Coronary artery (tissue), 2 donors: ENCODE measurements at places on chromosomes 1 and 21.

- no peak for DNase-seq
These were observed 128.2 kb downstream of the RYR2 start for GRCh38 chr1:237170149-237170548.

- no peak for DNase-seq
These were observed 477.1 kb upstream of the NR5A2 start for GRCh38 chr1:199550199-199551065.

GRCh38 chr1:223628233-223629125 lies 37.0 kb downstream of the CAPN8 start:
- DNase-seq: no peak

- no peak for DNase-seq
These were observed at the start of gene STUM for GRCh38 chr1:226548256-226549093. Gene STUM, plus strand, starts transcription at chr1:226548764. Its CDS starts 141 bp downstream, at chr1:226548905.

DNA sequence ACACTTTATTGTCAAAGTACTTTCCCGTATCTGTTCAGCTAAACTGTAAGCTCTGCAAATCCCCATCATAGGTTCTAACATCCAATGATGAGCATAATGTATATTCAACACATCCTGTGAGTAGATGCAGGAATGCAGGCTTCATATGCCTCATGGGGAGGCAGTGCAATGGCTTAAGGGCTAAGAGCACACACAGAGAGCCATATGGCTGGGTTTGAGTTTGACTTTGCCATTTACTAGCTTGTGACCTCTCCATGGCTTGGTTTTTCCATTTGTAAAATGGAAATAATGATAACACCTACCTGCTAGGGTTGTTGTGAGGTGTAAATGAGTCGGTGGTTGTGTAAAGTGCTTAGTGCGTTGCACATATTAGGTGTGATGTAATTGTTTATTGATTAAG lies 13.4 kb downstream of the RCSD1 start:
- no peak for DNase-seq

DNA sequence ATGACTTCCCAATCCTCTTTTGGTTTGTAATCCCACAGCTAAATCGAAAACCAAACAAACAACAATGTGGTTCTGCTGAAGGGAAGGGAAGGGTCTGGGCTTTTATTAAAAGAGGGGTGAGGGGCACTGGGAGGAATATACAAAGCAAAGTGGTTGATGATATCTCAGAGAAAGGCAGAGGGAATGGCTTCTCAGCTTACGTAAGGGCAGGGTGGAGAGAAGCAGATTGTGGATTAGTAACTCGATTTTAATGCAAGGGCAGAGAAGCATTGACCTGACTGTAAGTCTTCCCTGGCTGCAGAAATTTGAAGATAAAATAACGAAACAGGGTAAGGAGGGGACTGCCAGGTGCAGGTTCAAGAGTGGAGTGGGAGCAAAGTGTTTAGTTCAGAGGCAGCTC lies 438.2 kb upstream of the LRRC7 start:
- no peak for DNase-seq

- DNase-seq: no peak
These were observed 14.0 kb downstream of the HSF2BP start for GRCh38 chr21:43645136-43645891.

- no peak for DNase-seq
These were observed 28.2 kb downstream of the UTS2 start for GRCh38 chr1:7824701-7825100.

DNA sequence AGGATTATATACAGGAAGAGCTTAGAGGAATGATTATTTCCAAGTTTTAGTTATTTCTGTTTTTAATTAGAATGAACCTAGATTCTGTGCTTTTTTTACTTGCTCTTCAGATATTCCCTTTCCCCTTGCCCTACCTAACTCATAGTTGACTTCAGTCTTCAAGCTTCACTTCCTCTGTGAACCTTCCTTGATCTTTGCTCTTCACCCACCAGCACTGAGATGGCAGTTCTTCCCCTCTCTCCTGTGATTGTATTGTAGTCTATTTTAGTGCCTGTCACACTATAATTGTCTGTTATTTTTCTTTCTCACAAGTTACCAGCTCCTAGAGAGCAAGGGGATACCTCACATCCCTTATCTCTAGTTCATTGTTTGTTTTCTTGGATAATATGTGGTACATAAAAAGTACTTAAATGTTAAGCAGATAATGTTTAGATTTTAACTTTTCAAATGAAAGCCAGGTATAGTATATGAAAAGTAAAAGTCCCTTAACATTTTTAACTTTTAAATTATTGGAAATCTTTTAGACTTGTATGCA lies 33.2 kb downstream of the KCTD3 start:
- DNase-seq: no peak

DNA sequence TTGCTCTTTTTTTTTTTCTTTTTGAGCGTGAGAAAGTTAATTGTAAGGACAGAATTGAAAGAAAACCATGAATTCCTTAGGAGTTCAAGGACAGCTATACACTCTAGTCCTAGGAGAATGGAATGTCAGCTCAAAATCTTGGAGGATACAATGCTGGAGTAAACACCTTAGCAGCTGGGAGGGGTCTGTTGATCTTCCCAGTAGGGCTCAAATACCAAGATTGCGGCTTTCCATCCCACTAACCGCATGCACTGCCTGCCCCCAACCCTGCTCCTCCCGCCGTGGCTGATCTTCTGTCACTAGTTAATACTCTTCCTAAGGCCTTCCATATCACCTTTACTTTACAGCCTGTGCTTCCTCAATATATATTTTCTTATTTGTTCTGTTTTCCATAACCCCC lies 2.6 kb upstream of the PDC start:
- no peak for DNase-seq

DNA sequence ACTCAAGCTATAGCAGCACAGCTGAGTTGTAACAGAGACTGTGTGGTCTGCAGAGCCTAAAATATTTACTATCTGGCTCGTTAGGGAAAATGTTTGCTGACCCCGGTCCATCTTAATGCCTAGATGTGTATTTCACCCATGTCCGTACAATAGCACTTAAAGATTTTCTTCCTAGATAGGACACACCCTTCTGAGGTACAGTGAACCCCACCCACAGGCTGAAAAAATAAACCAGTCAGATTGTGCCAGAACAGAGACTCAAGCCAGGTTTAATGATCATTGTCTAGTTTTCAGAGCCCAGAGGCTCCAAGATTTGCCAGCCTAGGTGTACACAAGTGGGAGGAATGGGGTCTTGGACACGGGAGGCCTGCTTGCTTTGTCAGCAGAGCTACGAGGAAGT lies 5.6 kb downstream of the AMIGO1 start:
- no peak for DNase-seq

DNA sequence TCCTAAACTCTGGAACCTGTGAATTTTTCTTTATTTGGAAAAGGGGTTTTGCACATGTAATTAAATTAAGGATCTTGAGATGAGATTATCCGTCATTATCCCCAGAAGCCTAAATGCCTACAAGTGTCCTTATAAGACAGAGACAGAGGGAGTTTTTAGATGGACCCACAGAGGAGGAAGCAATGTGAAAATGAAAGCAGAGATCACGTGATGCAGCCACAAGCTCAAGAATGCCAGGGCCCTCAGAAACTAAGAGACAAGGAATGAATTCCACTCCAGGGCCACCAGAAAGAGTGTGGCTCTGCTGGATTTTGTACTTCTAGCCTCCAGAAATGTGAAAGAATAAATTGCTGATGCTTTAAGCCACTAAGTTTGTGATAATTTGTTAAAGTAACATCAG lies 183.6 kb upstream of the UBE2U start:
- DNase-seq: no peak

DNA sequence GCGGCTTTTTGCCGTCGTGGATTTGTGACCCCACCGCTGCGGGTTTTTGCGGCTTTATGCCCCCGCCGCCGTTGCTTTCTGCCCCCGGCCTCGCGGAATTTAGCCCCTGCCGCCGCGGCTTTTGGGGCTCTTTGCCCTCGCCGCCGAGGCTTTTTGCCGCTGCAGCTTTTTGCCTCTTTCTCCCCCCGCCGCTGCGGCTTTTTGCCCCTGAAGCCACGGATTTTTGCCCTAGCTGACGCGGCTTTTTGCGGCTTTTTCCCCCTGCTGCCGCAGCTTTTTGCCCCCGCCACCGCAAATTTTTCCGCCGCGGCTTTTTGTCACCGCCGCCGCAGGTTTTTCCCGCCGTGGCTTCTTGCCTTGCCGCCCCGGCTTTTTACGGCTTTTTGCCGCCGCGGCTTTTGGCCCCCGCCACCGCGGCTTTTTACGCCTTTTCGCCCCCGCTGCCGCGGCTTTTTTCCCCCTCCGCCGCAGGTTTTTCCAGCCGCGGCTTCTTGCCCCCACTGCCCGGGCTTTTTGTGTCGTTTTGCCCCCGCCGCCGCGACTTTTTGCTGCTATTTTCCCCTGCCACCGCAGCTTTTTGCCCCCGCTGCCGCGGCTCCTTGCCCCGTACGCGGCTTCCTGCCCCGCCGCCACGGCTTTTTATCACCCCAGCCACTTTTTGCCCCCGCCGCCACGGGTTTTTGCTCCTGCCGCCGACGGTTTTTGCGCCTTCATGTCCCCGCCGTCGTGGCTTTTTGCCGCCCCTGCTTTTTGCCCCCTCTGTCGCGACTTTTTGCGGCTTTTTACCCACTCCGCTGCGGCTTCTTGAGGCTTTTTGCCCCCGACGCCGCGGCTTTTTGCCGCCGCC lies 3933.6 kb downstream of the SRGAP2C start:
- DNase-seq: no peak

- DNase-seq: no peak
These were observed 46.2 kb downstream of the AHDC1 start for GRCh38 chr1:27557596-27558340.

- no peak for DNase-seq
These were observed 13.4 kb upstream of the FAM43B start for GRCh38 chr1:20538760-20539551.

DNA sequence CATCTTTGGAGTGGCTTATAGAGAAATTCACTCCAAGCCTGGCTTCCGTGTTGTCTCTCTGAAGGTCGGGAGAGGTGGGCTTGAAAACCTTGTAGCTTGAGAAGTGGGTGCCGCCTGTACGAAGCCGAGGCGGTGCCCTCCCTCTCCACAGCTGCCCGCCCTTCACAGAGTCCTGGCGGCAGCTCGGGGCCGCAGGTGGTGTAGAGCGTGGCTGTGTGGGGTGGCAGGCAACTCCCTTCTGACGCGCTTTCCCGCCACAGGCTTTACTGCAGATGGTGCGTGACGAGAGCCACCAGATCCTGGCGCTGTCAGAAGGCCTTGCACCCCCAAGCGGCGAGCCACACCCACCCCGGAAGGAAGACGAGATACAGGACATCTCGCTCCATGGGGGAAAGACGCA lies 33.1 kb upstream of the DIP2A start:
- DNase-seq: no peak

DNA sequence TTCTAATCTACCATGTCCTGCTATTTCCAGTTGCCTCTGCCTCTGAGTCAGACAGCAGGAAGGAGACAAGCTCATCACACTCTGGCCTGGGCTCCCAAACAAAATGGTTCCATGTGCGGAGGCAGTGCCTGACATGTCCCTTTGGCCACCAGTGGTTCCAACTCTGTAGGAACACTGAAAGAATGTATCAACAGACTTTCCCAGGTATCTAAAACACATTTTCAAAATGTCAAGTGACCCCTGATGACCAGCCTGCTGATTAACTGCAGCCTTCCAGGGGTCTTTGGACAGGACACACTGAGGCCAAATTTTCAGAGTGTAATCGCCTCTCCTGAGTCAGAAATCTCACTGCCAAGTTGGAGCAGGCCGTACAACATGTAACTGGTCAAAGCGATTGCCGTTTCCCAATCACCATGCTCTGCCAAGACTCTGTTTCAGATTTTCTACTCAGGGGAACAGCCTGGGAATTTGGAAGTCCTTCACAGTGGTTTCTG lies 172.7 kb downstream of the TPR start:
- DNase-seq: no peak

- DNase-seq: no peak
These were observed 64.9 kb downstream of the KIFAP3 start for GRCh38 chr1:170009551-170009950.

DNA sequence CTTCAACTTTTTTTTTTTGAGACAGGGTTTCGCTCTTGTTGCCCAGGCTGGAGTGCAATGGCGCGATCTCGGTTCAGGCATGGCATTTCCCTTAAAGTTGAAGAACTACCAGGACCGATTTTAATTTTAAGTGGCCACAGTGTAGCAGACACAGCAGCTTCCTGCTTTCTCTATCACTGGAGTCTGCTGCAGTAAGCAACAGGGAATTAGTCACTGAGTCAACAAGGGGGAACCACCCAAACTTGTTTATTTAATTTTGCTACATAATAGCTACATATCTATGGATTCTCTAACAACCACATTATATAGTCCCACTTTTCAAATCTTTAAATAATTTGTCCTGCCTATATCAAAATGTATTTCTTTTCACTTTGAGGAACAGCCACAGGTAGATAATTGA lies 12.5 kb upstream of the TNNI3K start:
- DNase-seq: no peak

GRCh38 chr1:6497215-6497866 lies 5.9 kb upstream of the PLEKHG5 start:
- DNase-seq: no peak

DNA sequence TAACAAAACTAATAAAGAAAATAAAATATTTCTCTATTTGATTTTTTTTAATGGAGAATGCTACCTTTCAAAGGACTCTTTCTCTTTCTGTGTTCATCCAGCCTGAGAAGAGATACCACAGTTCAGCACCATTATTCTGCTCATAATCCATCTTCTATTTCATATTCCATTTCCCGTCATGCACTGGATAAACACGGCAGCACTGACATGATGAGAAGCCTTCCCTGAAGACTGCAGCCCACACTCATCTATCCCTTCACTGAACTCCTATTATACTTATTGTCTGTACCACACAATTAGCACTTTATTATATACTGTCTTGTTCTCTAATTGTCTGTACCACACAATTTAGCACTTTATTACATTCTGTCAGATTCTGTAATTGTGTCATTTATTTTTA lies 10.7 kb upstream of the NPL start:
- DNase-seq: no peak

- no peak for DNase-seq
These were observed 18.4 kb upstream of the CDCA8 start for GRCh38 chr1:37673920-37674319.

DNA sequence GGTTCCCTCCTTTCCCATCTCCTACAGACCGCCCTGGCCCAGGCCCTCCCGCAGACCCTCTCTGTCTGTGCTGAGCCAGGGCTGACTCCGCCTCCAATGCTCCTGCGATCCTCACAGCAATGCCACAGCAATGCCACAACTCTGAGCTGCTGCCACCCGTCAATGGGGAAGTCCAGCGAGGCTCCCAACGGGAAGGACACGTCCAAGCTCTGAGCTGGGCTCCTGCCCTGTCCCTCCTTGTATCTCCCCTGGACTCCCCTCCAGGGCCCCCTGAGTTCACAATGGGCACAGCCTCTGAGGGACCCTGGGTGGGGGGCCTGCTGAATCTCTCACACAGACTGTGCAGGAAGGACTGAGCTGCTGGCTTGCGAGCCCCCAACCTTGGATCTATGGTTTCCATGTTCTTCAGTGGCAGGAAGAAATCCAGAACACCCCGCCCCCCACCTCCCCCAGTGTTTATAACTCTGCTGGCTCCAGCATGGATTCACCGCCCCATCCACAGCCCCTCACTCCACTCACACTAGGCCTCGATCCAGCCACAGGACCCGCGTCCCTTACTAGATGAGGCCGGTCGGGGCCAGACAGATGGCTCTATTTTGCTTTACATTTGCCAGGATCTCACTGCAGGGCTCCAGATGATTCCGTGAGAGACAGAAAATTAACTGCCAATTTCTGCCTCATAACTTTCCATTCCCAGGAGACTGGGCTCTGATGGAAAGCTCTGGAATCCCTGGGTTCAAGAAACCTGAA lies 338.0 kb downstream of the MATN1 start:
- no peak for DNase-seq

- no peak for DNase-seq
These were observed 3.9 kb upstream of the DBT start for GRCh38 chr1:100253552-100253951.
